ENCODE measurements at places on chromosomes 5 and 9.

DNA sequence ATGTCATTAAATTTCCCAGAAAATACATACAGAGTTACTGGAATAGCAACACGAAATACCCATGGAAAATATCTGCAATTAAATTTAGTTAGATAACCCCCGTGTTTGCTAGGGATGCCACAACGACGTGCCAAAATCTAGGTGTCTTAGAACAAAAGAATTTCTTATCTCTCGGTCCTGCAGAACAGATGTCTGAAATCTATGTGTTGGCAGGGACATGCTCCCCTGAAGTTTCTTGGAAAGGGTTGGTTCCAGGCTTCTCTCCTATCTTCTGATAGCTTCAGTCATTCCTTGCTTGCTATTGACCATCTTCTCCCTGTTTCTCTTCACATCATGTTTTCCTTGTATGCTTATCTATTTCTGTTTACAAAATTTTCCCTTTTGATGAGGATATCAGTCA lies 1067.0 kb downstream of the CDH18 start:
- DNase-seq: no peak

GRCh38 chr9:112629671-112630485 lies 88.0 kb downstream of the INIP start:
- no peak for DNase-seq

GRCh38 chr9:4108754-4109465 lies 191.0 kb downstream of the GLIS3 start:
- no peak for DNase-seq

- no peak for DNase-seq
Measured at GRCh38 chr5:132827943-132828673, 2.3 kb downstream of the SHROOM1 start.

GRCh38 chr9:127053057-127053821 lies 69.2 kb downstream of the ANGPTL2 start:
- DNase-seq: no peak

- no peak for DNase-seq
Measured at GRCh38 chr9:108377382-108377781, 478.4 kb downstream of the ACTL7B start.

DNA sequence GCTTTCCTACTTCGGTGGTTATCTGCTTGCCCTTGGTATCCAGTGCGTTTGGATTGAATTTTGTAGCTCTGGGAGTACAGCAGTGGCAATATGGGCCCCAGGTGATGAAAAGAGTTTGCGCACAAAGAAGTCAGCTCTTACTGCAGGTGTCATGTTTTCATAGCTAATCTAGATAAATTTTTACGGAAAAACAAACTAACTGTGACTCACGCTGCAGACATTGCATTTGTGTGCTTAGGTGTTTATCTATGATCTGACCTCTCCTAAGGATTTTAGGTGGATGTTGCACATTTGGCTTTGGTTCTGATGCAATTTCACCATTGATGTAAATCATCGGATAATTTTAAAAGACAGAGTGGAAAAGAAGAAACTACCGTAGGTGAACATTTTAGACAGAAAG lies 92.1 kb downstream of the VCAN start:
- DNase-seq: no peak

GRCh38 chr5:153895266-153895665 lies 143.4 kb downstream of the FAM114A2 start:
- DNase-seq: no peak

GRCh38 chr5:116378007-116378776 lies 196.4 kb downstream of the SEMA6A start:
- DNase-seq: no peak

DNA sequence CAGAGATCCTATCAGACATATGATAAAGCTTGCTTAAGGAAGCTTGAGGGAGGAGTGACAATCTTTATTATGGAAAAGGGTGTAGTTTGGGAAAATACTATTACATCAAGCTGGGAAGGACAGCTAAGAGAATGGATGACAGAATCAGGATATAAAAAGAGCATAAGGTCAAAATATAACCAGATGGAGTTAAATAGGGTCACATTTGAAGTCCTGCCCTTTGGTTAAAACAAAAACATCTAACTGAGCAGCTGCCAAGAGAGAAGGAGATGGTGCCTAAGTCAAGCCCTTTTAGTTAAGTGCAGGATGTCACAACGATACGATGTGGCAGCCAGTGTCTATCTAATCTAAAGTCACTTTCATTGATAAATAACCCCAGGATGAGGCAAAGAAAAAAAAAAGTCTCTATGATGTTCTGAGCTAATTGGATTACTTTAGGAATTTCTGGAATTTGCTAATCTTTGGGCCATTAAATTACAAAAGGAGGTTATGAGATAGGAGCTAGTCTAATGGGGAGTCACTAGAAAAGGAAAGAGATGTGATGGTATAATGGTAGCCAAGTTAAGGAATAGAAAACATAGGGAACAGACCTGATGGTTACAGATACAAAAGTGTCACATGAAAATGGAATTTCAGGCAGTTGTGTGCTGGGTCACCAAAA lies 365.2 kb downstream of the PDE4D start:
- no peak for DNase-seq

DNA sequence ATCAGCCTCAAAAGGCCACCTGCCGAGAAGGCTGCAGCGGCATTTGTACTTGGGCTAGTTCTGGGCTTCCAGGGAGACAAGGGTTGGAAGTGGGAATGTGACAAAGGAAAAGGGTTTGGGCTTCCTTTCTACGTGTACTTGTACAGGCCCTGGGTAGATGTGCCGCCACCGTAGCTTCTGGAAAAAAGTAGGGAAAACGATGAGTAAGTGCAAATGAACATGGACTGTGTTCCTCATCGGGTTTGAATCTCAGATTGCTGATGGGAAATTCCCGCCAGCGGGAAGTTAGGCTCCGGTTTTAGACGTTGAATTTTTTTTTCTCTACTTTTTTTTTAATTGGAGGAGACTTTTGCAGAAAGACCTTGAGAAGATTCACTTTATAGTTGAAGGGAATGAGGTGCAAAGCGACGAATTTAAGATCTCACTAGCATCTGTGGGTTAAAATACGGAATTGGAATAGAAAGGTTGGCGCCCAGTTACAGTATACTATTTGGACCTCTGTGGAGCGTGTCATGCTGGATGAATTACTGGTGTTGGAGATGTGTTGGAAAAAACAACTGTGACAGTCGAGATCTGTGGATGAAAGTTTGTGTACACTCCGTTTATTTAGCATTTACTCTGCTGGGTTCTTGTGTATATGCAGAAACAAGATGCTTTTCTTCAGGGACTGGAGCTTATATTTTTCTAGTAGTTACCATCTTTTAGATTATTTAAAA lies 1.2 kb downstream of the G3BP1 start:
- no peak for DNase-seq

GRCh38 chr9:124741149-124741548 lies 30.0 kb downstream of the NR6A1 start:
- DNase-seq: no peak

DNA sequence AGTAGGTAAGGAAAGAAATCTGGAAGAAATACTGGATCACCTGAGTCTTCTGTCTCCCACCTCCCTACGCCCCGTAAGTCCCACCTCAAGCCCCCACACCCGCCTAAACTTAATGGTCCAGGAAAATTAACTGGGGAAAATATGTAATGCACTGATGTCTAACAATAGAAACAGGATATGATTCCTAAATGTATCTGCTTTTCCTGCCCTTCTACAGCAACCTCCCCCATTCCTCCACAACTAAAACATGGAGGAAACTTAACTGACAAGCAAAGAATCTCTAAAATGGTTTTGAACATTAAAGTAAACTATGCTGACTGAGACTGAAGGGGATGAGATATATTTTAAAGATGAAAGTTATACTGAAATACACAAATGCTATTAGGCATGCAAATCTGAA lies 10.4 kb downstream of the RFX3 start:
- no peak for DNase-seq

- DNase-seq: no peak
Measured at GRCh38 chr9:73845539-73845938, 651.6 kb upstream of the RORB start.

GRCh38 chr5:9604416-9604815 lies 25.7 kb downstream of the TAS2R1 start:
- DNase-seq: no peak

DNA sequence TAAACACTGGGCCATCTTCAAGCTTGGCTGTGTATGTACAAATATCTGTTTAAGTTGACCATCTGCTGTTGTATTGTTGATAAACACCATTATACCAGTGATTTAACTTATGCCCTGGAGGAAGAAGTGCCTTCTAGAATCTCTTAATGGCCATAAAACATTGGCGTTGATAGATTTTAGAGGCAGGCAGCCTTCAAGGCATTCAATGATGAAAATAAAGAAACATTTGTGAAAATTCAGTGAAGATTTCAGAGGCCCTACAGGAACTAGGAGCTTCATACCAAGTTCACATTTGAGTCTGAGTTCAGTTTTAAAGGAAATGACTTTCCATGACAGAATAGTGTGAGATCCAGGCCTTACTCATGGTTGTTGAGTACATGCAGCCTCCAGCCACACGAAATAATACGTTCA lies 52.2 kb downstream of the MAP1B start:
- no peak for DNase-seq

- peak; percentile 62 for DNase-seq
Measured at GRCh38 chr9:89137542-89138462, 40.8 kb downstream of the SHC3 start.

GRCh38 chr5:111762895-111763294 lies 5.9 kb upstream of the NREP start:
- DNase-seq: no peak

- no peak for DNase-seq
Measured at GRCh38 chr5:78506261-78507024, 142.1 kb downstream of the LHFPL2 start.

DNA sequence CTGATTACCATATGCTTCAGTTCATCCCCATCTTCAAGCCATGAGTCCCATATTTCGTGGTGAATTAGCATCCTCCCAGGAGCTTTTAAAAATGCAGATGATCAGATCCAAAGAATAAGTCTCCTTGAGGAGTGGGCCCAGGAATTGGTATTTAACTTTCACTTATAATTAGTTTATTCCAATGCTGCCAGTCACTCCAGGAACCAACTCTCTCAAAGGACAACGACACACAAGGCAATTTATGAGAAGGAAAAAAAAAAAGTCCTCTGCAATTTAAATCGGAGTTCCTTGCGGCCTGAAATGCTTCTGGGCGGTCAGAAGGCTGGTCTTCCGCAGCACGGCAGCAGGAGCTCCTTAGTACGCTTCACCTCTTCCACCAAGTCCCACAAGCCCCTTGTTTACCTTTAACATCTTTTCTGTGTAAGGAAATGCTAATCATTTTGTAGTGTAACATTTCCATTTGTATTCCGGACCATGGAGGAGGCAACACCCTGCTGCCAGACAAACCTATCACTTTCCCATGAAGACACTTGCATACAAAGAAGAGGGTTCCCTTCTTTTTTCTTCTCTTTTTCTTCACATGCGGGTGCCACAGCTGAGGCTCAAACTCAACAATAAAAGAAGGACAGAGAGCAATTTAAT lies 16.3 kb upstream of the KCNV2 start:
- no peak for DNase-seq

- no peak for DNase-seq
Measured at GRCh38 chr9:120609636-120610035, 29.7 kb upstream of the CDK5RAP2 start.

DNA sequence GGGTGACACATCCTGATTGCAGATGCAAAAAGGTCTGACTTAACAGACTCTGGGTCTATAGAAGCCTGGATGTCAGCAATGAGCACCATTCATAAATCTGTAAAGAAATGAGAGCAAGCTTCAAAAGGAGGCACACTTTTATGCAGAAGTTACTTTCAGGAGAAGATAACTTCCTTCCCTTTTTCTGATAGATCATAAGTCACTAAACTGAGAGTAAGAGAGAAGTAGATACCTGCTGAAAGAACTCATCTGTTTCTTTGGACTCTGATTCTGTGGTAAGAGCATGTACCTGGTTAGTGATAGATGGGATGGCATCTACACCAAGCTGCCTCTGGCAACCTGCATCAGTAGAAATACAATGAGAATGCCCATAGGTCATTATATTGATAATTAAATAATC lies 525.6 kb downstream of the CETN3 start:
- no peak for DNase-seq

GRCh38 chr5:35857606-35858205 lies 1.0 kb downstream of the IL7R start:
- no peak for DNase-seq

DNA sequence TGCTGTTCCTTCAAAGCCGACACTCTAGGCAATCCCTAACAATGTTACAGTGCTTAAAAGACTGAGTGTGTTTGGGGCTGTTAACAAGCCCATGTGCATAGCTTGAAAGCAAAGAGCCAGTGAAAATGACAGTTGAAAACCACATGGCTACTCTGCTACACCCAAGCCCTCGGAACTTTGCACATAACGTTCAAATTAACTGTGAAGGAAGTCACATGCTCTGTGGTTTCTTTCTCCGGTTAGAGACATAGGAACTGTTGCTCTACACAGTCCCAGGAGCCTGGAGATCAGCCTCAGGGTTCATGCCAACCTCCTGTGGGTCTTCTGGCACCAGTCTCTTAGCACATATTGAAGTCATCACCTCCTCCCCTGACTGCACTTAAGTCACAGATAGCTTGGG lies 51.1 kb downstream of the C9orf152 start:
- DNase-seq: no peak

GRCh38 chr5:66066826-66067225 lies 77.3 kb upstream of the SREK1 start:
- no peak for DNase-seq

- DNase-seq: no peak
Measured at GRCh38 chr9:4548811-4549725, 58.8 kb downstream of the SLC1A1 start.

- no peak for DNase-seq
Measured at GRCh38 chr5:17694914-17695313, 60.7 kb downstream of the TAF11L14 start.

DNA sequence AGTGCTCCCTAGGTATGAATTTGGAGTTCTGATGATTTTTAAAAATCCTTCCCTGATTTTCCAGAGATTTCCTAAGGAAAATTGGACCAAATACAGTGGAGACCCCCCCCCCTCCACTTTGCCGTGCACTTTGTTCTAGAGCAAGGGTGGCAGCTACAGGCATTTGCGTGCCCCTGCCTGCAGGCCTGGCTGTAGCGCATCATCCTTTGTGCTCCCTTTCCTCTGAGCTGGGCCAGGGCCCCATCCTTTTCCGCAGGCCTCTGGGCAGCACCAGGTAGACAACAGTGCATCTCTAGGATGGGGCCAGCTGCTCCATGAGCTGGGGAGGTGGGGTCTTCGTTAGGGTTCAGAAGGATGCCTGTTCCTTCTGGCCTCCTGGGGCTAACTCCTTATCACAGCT lies 39.6 kb downstream of the TRIO start:
- no peak for DNase-seq

DNA sequence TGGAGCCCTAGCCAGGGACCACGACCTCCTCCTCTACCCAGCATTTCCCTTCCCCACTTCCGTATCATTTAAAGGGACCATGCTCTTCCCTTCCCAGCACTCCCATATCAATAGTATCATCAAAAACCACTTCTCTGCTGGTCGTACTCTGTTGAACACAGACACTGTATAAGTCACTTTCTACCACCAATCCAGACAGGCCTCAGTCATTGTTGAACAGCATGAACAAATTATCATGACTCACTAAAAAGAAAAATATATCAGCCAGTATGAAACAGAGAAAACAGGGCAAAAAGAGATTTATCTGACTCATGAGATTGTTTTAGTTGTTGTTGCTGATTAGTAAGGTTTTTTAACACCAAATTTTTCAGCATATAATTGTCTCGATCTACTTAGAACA lies 89.8 kb downstream of the CDKN2A start:
- no peak for DNase-seq

GRCh38 chr5:67870662-67871061 lies 344.9 kb upstream of the PIK3R1 start:
- no peak for DNase-seq
